ENCODE measurements at places on chromosomes 3 and 15.

GRCh38 chr3:149954812-149955211, 15.9 kb downstream of the PFN2 start:
- DNase-seq: no peak

GRCh38 chr3:100230710-100231109, 30.1 kb upstream of the TBC1D23 start:
- DNase-seq: no peak

- DNase-seq: no peak
These were observed 133.7 kb upstream of the BCL6 start for GRCh38 chr3:187878772-187879518.

DNA sequence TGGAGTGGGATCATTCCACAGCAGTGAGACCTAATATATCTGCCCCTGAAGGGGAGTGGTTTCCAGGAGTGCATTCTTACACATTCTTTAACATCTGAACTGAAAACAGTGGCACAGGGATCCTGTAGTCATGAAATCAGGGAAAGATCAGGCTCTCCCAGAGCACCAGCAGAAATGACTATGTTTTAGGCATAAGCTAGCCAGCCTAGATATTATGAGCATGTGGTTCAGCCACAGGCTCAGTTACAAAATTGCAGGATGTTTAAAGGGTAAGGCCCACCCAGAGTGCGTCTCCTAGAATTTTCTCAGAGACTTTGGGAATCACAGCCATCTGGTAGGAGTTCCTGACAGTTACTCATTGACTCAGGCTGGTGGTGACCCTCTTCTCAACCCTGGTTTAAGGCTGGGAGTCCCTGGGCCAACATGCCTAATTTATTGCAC, 20.9 kb downstream of the FSTL1 start:
- no peak for DNase-seq

DNA sequence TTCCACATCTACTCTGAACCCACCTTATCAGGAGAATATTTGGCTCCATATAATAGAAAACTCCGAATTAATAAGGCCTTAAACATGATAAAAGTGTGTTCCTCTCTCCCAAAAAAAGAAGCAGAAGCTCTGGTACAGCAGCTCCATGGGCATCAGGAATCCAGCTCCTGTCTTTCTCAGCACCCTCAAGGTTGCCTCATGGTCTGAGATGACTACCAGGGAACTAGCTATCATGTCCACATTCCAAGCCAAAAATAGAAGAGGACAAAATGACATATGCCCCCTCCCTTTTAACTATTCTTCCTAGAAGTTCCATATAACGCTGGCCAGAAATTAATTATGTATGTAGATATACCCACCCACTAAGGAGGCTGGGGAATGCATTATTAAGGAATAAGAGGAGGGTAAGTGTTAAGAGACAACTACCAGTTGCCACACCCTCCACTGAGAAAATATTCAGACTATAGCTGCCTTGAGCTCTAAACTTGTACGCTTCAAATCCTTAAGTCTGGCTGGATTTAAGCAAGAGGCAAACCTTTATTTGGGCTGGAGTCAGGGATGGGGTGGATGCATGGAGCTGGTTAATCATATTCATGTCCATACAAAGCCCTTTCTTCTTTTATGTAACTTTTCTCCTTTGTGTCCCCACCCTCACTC, 35.8 kb upstream of the CTDSPL start:
- no peak for DNase-seq

GRCh38 chr3:162019817-162020216, 523.2 kb downstream of the OTOL1 start:
- no peak for DNase-seq

GRCh38 chr3:159165961-159166360, 364.1 kb downstream of the MFSD1 start:
- no peak for DNase-seq

GRCh38 chr15:61299075-61299763, 70.1 kb upstream of the RORA start:
- no peak for DNase-seq

GRCh38 chr3:55402886-55403609, 84.1 kb downstream of the WNT5A start:
- DNase-seq: no peak

GRCh38 chr15:100909989-100910955, 8.9 kb upstream of the LRRK1 start:
- DNase-seq: no peak

DNA sequence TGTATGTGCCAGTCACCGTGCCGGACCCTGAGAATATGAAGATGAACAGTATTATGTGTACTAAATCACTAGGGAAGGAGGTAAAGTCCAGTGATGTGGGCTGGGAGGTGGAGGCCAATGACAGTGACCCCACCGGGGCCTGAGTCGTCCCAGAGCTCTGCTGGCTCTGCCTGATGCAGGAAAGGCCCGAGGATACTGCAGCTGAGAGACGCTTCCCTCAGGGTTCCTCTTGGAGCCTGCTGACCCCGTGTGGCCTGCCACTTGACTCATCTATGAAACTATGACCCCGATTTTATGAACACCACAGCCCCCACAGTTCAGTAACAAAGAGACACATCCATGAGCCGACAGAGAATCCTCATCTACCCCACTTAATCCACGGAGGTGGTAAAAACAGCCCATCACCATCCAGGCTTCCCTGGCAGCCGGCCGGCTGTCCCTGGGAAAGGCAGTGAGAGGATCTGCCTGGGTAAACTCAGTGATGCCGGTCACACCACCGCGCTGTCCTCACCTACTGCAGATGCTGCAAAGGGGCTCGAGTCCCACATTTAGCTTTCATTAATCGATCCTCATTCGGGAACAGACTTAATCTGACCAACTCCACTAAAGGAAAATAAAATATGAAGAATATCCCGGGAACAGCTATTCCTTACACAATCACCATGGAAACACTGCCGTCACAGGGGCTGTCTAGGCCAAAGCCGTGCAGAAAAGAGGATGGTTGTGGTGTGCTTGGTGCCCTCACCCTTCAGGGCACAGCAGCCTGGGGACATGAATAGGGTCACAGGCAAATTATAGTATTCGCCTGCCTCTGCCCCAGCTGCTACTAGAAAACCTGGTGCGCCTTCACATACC, 82.9 kb downstream of the ARRDC4 start:
- DNase-seq: no peak

DNA sequence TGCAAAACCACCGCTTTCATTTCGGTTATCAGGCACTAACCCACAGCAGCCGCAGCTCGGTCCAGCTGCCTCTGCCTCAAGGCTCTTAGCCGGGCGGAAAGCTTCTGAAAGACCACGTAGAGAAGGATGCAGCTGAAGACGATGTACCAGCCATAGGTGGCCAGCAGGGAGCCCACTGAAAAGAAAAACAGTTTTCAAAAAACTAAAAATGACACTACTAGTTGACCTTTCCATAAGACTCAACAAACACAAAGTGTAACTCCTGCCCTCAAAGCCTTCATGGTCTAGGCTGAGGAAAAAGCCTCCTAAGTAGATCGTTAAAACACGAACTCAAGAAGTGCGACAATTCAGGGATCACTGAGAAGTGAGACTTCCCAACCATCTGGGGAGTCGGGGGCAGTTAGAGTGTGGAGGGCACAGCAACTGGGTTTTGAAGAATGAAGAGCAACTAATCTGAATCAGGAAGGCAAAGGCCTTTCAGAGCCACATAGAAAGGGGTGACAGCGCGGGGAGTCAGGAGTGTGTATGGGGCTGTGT, 716 bp downstream of the SELENOS start:
- DNase-seq: no peak

DNA sequence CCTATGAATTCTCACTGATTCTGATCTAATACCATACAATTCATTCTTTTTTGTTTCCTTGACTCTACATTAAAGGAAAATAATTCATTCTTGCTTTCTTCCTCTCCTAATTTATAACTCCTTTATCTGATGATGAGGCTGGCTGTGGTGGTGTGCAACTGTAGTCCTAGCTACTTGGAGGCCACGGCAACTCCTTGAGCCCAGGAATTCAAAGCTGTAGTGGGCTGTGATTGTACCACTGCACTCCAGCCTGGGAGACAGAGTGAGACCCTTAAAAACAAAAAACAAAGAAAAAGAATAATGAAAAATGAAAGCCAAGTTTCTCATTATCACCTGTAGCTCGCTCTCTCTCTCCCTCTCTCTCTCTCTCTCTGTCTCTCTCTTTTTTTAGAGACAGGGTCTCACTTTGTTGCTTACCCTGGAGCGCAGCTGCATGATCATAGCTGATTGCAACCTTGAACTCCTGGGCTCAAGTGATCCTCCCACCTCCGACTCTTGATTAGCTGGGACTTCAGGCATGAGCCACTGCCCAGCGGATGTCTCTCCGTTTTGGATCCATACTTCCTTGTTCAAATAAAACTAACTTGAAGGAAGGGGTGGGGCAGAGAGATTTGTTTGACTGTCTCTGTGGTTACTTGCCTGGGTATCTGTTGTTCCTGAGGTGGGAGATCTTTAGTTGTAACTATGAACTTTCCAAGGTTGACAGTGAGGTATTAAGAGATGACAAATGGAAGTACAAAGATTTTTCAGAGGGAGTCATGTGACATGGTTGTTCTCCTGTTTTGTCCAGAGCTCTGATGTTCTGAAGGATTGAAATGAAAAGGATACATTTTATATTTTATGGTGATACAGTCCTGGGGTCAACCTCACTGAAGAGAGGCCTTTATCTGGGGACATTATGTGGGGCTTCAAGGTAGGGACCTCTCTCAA, 46.9 kb downstream of the STARD9 start:
- DNase-seq: no peak

- peak; percentile 57 for DNase-seq
These were observed 195.2 kb upstream of the DPPA4 start for GRCh38 chr3:109532257-109533216.

GRCh38 chr15:64552281-64552948, 92.0 kb downstream of the ZNF609 start:
- DNase-seq: no peak

- no peak for DNase-seq
These were observed 383.1 kb downstream of the KCNH8 start for GRCh38 chr3:19531426-19531825.

- DNase-seq: no peak
These were observed 26.7 kb downstream of the HCN4 start for GRCh38 chr15:73341886-73342600.

GRCh38 chr3:52237657-52238172, 1.2 kb downstream of the TWF2 start:
- DNase-seq: no peak

GRCh38 chr15:76134537-76134936, 74.8 kb downstream of the TMEM266 start:
- no peak for DNase-seq

GRCh38 chr3:133394561-133395311, 5.1 kb upstream of the BFSP2 start:
- no peak for DNase-seq

GRCh38 chr3:78221796-78222195, 1181.9 kb downstream of the ROBO2 start:
- DNase-seq: no peak

DNA sequence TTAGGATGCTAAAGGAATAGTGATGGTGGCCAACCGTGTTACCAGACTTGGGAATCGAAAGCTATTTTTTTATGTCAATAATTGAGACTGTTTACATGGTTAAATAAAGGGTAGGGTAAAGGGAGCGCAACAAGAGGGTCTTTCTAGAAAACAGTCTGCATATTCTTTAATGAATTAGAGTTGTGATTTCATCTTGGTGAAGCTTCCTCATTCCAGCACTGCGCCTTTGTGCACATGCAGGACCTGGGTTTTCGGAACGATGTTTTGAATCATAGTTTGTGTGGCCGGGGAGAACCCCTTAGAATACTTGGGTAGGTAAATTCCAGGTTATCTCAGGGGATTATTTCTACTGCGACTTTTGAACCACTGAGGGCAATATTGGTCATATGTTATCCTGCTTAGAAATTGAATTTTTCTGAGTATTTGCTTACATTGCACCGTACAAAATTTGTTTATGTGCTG, 1.3 kb downstream of the PIK3CA start:
- peak; percentile 38 for DNase-seq

GRCh38 chr15:35444557-35445204, 101.3 kb downstream of the DPH6 start:
- DNase-seq: no peak

- DNase-seq: no peak
These were observed 128.5 kb downstream of the C3orf70 start for GRCh38 chr3:185024406-185024805.

DNA sequence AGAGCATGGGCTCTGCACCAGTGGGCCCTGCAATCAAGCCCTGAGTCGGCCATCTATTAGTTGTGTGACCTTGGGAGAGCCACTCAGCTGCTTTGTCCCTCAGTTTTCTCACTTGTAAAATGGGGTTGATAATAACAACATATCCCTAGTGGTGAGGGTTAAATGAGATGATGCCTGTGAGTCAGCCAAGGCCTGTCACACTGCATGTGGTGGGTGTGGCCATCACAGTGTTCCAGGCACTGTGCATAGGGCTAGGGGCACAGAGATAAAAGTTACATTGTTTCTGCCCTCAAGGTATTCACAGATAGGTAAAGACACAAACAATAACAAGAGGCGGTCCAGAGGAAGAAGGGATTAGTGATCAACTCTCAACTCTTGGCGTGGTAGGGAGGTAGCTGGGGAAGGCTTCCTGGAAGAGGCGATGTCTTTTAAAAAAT, 19.5 kb downstream of the SMAD6 start:
- DNase-seq: no peak

DNA sequence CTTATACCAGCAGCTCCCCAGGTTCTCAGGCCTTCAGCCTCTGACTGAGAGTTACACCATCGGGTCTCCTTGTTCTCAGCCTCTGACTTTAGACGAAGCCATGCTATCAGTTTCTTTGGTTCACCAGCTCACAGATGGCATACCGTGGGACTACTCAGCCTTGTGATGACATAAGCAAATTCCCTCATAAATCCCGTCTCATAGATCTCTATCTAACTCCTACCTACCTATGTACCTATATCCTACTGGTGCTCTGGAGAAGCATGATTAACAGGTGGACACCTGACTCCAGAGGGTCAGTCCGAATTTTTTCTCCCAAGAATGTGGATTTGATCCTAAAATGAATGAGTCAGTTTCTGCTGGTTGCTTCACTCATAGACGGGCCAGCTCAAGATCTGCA, 59.1 kb upstream of the CDV3 start:
- DNase-seq: no peak

DNA sequence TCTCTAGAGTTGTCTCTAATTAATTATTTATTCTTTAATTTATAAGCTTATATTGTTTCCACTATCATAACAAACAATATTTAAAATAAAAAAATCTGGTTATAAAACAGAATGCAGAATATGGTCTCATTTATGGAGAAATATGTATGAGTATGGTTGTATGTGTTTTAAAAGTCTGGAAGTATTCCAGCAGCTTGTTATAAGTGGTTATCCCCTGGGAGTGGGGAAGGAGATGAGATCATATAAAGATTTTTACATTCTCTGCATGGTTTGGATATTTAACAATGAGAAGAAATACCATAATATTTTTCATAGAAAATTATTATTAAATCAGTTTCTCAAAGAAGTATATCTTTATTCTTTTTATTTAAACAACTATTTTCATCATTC, 135.4 kb upstream of the MB21D2 start:
- DNase-seq: no peak

All from CD4-positive, alpha-beta T cell treated with Interleukin-17A for 4 hours (primary cell).